ENCODE measurements at places on chromosomes 11 and 22.

GRCh38 chr11:46119352-46120216 lies 1.7 kb downstream of the PHF21A start:
- peak; percentile 17 for DNase-seq

GRCh38 chr11:62850911-62851806 lies 11.8 kb upstream of the WDR74 start:
- no peak for DNase-seq

DNA sequence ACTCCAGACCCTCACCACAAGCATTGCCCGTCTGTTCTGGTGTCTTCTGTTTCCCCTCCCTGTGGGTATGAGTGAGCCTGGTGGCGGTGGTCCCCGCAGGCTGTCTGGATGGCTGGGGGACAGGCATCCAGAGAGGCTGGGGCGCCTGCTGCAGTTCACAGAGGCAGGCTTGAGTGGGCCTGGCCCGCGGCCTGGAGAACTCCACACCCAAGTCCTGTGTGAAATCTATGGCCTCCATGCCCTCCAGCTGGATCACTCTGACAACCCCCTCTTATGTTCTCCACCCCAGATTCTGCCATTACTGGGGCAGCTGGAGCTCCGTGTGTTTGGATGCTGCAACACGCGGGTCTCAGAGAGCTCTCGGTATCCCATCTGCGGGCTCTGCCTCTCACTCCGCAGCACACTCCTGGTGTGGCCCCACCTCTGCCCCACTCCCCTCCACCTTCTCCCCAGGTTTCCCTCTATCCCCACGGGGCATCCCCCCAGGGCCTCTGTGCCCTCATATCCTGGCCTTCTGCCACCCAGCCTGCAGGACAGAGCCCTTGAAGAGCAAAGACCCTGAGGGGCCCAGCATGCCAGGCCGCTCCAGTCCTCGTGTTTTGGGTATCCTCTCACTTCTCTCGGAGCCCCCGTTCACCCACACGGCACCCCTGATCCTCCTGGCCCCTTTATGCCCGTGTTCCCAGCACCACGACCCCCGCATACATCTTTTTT lies 31.3 kb downstream of the LRRC74B start:
- no peak for DNase-seq

DNA sequence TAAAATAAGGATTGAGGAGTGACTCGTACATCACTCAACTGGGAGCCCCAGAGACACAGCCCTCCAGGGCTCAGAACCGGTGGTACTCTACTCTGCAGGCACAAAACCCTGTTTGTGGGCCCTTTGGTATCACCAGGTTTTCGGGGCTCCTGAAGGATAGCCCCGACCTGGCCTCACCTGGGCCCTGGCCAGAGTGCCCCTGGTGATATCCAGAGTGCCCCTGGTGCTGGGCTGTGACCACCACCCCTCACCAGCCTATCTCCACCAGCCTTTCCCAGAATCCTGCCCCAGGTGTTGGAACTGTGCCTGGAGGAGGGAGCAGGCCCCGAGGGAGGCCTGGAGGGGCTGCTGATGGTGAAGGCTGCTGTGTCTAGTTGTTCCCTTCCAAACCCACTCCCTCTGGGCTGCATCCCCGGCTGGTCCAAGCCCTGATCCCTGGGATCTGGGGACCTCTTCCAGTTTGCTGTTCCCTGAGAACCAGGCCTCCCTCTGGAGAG lies 2.2 kb upstream of the GGT5 start:
- no peak for DNase-seq

GRCh38 chr11:35047769-35048168 lies 91.2 kb upstream of the CD44 start:
- no peak for DNase-seq

- DNase-seq = no peak
These were observed 3.4 kb downstream of the ABCC8 start for GRCh38 chr11:17473071-17473744.

- no peak for DNase-seq
These were observed 21.7 kb downstream of the CTTN start for GRCh38 chr11:70420008-70420464.

GRCh38 chr11:128029219-128029722 lies 558.1 kb downstream of the ETS1 start:
- no peak for DNase-seq

DNA sequence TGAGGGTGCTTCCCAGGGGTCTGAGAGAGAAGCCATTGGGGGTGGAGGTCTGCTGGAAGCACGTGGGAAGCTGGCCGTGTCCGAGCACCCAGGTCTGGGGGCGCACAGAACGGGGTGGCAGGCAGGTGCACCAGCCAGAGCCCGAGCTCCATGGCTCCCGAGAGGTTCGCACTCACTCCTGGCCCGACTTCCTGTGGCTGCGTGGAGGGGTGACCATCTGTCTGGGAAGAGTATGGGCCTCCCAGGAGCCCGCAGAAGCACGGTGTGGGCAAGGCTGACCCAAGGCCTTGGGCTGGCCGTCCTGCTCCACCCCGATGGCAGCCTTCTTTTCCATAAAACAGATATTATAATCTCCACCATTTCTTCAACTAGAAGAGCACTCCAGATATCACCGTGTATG lies 256.0 kb upstream of the B3GAT1 start:
- DNase-seq = no peak

- DNase-seq = no peak
These were observed 9.4 kb downstream of the MYO7A start for GRCh38 chr11:77137421-77137820.

- no peak for DNase-seq
These were observed 46.6 kb upstream of the RBFOX2 start for GRCh38 chr22:36075230-36075629.

DNA sequence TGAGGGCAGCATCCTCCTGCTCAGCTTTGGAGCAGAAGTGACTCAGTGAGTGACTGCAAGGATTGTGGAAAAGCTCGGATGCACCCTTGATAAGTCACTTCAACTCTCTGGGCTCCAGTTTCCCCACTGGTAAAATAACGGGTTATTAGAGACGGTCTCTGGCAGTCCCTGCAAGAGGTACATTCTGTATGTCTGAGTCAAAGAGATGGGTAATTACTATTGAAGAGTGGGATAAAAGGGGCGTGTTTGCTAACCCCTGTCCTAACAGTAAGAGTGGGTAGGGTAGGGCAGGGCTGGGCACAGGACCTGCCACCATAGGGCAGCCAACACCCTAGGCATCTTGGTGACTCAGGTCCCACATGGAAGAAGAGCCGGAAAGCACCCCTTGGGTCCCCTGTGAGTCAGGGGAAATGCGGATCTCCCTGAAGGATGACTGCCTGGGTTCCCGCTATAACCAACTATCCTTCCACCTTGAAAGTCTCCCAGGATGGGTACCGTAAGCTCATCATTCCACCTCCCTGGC lies 7.3 kb upstream of the AHNAK start:
- DNase-seq = no peak

GRCh38 chr11:1701091-1701807 lies 4.3 kb downstream of the KRTAP5-6 start:
- DNase-seq = no peak

GRCh38 chr11:46237248-46238077 lies 40.0 kb upstream of the CREB3L1 start:
- DNase-seq = peak; percentile 36

GRCh38 chr22:42151924-42152635 lies 21.5 kb upstream of the CYP2D6 start:
- DNase-seq = no peak

GRCh38 chr11:34487430-34487829 lies 26.2 kb downstream of the ELF5 start:
- DNase-seq = no peak

GRCh38 chr22:46699091-46699490 lies 39.0 kb downstream of the CERK start:
- no peak for DNase-seq

DNA sequence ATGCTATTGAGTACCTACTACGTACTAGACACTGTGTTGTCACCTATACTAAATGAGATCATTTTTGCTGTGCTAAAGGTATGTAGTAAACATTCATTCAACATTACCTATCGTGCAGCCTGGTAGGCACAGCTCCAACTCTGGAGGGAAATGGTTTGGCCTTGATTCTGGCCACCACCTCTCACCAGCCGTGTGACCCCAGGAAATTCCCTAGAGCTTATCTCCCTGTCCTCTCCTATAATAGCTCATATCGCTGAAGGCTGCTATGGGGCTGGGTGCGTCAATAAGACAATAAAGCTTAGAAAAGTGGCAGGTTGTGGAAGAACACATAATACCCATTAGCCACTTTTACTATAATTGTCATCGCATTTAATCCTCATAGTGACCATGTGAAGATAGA lies 107.5 kb downstream of the MYO18B start:
- DNase-seq = no peak

DNA sequence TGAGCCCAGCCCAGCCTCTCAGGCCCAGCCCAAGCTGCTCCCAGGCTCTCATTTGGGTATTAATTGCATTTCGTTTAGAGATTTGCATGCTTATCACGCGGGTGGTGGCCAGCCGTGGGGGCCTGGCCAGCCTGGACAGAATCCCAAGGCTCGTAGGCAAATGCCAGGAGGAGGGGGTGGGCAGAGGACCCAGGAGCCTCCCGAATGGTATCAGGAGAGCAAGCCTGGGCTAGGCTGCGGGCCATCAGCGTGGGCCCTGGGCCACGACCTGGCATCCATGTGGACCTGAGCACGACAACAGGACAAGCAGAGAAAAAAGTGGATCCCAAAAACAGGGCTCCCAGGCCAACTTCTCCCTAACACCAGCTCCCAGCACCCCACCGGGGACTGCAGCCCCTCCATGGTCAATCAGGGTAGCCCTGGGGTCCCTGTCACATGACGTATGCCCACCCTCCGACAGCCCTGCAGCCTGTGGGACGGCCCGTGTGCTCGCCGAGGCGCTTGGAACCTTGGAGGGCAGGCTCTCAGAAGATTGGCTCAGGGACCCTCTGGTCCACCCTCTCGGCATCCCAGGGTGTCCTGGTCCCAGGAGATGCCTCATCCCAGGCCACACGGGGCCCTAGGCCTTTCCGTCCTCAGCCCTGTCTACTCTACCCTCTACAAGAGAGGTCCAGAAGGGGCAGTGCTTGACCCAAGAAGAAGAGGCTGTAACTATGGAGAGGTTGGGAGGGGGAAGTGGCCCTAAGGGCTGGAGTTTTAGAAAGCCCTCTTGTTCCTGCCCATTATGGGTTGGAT lies 8.8 kb downstream of the ASCL2 start:
- no peak for DNase-seq

GRCh38 chr11:73314117-73314961 lies 6.3 kb downstream of the ARHGEF17 start:
- DNase-seq = no peak

GRCh38 chr11:86488553-86488952 lies 113.9 kb downstream of the CCDC81 start:
- DNase-seq = no peak

GRCh38 chr22:45552580-45553350 lies 50.1 kb downstream of the FBLN1 start:
- no peak for DNase-seq

- DNase-seq = no peak
These were observed 446.3 kb downstream of the SOX6 start for GRCh38 chr11:15909937-15910598.

DNA sequence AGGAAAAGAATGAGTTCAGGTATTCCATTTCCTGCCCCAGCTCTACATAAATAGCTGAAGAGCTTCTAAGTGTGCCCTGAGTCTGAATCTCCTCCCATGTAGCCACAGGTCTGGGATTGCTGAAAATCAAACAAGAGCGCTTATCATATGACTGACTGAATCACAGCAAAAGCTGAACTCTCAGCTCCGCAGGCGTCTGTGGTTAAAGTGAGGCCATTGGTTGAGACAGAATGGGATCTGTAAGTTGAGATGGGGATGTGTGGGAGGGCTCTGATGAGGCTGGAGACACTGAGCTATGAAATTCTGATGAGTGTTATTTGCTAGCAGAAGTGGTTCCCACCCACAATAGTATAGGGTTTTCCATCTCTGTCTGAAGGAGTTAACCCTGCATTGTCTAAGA lies 637.0 kb downstream of the OPCML start:
- DNase-seq = no peak

GRCh38 chr11:68550485-68550817 lies 89.9 kb downstream of the PPP6R3 start:
- DNase-seq = no peak

GRCh38 chr22:46352691-46353386 lies 17.3 kb downstream of the TRMU start:
- no peak for DNase-seq

DNA sequence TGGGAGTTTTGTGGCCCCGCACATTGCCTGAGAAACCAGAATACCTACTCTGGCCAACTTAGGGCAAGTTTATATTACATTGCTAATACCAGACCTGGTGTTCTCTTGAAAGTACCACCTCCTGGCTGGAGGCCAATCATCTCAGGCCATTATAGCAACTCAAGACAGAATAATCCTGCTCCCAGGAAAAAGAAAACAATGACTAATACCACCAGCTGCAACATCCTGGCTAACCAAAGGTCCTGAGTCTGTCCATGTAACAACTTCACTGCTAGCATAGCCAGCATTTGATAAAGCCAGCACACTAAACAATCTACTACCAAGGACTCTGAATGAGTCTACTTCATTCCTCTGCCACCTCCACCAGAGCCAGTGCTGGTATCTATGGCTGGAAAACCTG lies 1298.7 kb upstream of the CNTN5 start:
- no peak for DNase-seq

- no peak for DNase-seq
These were observed 32.9 kb downstream of the PPM1F start for GRCh38 chr22:21919526-21920307.

- DNase-seq = no peak
These were observed 134.3 kb downstream of the ELP4 start for GRCh38 chr11:31643857-31644256.

DNA sequence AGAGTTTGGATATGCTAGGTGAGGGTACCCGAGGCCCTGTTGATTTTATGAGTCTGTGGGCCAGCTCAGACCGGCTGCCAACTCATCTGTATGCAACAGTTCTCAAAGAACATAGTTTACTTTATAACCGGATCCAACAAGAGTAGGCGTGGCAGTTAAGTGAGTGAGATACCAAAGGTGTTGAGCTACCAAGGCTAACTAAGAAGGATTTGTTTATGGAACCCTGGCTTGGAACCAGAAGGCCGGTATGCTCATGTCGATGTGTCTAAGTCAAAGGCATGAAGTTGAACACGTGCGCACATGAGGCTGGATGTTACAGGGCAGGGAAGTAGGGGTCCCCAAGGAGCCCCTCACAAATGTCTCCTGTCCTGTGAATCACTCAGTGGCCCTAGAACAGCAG lies at the start of gene KCNJ1:
KCNJ1 (minus strand) TSS at position 20 of the 400 bp plus-strand sequence. CDS start 27,053 bp downstream, outside the sequence.
- no peak for DNase-seq

GRCh38 chr22:23159291-23159630 lies 14.0 kb downstream of the RAB36 start:
- DNase-seq = no peak

- DNase-seq = no peak
These were observed 4.9 kb downstream of the LMO1 start for GRCh38 chr11:8258784-8259183.
